ENCODE measurements at places on chromosomes 13 and 19. TPM values are rescaled to one million over a fixed set of nuclear protein-coding genes. Genes with fewer than 3 reads are reported as not detected.

RGCC gene
- total RNA-seq: 21.1 TPM

- no peak for DNase-seq
These were observed 4.4 kb upstream of the NDUFS7 start for GRCh38 chr19:1379126-1379905.

- no peak for DNase-seq
These were observed 70.5 kb downstream of the NHLRC3 start for GRCh38 chr13:39108783-39109182.

GRCh38 chr19:33214596-33214995 is 11.1 kb downstream of the SLC7A10 start:
- no peak for DNase-seq

MADCAM1 gene
- 1.3 TPM for total RNA-seq
